ENCODE measurements at places on chromosomes 11 and 22.

- no peak for DNase-seq
These were observed 9.6 kb downstream of the GRIK4 start for GRCh38 chr11:120521176-120521575.

- no peak for DNase-seq
These were observed 121.9 kb downstream of the PHF21B start for GRCh38 chr22:44887941-44888366.

- peak; percentile 28 for DNase-seq
These were observed 1.6 kb downstream of the NR1H3 start for GRCh38 chr11:47259232-47259977.

DNA sequence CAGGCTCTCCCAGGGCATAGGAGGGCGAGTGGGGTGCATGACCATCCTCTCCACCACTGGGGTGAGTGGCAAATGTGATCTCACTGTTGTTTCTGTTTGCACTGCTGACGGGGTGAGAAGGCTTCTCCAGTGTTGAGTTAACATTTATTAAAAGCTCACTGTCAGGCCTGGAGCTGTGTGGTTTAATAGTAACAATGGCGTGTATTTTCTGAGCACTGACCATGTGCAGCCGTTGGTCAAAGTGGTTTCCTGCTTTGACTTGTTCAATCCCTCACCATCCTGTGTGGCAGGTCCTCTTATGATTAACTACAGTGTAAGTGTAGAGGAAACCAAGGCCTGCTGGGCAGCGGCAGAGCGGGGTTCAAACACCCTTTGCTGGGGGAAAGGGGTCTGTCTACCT, 4.4 kb downstream of the A4GALT start:
- DNase-seq = no peak

- DNase-seq = no peak
These were observed 127.9 kb downstream of the BUD13 start for GRCh38 chr11:116644941-116645305.

DNA sequence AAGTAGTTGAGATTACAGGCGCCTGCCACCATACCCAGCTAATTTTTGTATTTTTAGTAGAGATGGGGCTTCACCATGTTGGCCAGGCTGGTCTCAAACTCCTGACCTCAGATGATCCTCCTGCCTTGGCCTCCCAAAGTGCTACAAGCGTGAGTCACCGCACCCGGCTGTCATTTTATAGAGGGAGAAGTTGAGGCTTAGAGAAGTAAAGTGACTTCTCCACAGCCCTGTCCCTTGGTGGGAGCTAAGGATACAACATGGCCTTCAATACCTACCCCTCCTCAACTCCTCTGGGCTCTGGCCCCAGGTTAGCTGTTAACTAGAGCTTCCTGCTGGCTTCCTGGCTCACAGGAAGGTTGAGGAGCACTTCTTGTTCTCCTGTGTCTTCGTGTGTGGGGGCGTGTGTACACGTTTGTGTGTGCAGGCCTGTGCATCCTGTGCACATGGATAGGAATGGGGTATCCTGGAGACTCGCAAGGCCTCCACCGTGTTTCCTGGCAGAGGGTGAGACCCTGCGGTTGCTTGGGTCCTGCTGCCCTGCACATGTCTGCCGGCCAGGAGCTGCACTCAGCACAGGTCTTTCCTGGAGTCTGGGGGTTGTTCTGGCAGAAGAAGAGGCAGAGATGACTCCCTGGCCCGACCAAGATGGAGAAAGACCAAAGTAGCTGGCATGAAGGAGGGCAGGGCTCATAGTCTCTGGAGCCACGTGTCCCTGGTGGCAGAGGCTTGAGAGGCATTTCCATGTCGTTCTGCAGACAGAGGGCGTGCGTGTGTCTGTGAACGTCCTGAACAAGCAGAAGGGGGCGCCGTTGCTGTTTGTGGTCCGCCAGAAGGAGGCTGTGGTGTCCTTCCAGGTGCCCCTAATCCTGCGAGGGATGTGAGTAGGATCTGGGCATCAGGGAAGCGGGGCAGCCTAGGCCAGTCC, 2.4 kb downstream of the SIDT2 start:
- peak; percentile 80 for DNase-seq

- no peak for DNase-seq
These were observed 64.9 kb upstream of the CHRM4 start for GRCh38 chr11:46456269-46457001.

- DNase-seq = no peak
These were observed 37.2 kb upstream of the MOB2 start for GRCh38 chr11:1523779-1524178.

- no peak for DNase-seq
These were observed 1194.3 kb upstream of the TENM4 start for GRCh38 chr11:80635178-80635577.

GRCh38 chr11:73384872-73385689, 8.9 kb downstream of the RELT start:
- DNase-seq = peak; percentile 99

- no peak for DNase-seq
These were observed 48.5 kb upstream of the PRODH start for GRCh38 chr22:18984564-18984963.

DNA sequence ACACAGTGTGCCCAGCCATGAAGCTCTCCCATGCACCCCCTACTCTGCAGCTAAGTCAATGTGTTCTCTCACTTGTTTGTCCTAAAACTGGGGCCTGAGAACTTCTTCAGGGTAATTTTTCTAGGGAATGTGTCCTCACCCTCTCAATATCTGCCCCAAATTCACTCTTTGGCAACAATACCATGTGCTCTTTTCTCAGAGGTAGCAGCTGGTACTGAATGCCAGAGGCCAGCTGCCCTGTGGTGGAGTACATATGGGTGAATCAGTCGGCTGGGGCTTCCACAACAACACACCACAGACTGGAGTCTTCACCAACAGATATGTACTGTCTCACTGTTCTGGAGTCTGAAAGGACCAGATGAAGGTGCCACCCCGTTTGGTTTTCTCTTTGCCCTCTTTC, 97.7 kb upstream of the TOP3B start:
- no peak for DNase-seq

DNA sequence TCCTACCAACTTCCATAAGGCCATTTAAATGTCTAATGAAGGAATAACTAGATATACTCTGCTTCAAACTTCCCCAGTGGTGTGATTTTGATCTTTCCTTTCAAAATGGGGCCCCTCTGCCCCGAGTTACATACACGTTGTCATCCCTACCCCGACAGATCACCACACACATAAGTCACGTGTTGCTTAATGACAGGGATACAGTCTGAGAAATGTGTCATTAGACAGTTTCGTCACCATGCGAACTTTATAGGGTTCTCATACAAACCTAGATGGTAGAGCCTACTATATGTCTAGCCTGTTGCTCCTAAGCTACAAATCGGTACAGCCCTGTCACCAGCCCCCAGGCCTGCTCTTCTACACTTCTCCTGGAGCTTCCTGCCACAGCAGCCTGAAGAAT, 49.8 kb upstream of the SCUBE2 start:
- DNase-seq = peak; percentile 35

GRCh38 chr11:62601122-62601371, 618 bp downstream of the MTA2 start:
- peak; percentile 9 for DNase-seq

Measured in MV-4-11 (cell line).